ENCODE measurements at places on chromosomes 2 and 18.

GRCh38 chr2:227482638-227483340 is 10.8 kb downstream of the AGFG1 start:
- DNase-seq: peak; percentile 26

DNA sequence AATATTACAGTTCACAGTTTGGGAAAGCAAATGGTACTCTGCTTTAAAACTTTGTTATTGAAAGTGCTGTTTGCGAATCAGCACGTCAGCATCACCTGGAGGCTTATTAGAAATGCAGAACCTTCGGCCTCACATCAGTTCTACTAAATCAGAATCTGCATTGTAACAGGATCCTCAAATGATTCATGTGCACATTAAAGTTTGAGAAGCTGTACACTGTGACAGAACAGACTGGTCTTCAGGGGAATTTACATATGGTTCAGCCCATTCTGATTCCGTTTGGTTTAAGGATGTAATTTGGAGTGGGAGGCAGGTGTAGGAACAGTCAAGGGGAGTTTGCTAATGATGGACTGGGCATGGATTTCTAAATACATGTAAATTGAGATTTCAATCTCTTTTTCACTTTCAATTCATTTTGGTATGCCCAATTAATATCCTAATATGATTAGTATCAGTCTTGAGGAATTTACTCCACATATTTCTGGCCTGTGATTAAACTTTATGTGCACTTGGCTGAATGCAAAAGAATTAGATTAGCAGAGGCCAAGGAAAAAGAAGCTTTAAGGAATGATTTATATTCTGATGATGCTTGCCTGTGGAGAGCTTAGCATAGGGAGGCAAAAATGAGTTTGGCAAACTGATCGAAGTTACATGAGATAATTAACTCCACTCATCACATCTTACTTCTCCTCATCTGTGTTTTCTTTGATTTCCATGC is 248.8 kb downstream of the XIRP2 start:
- no peak for DNase-seq

GRCh38 chr18:76991021-76991688 is 141.4 kb downstream of the MBP start:
- DNase-seq: no peak

GRCh38 chr2:70732766-70733645 is 35.0 kb downstream of the ADD2 start:
- no peak for DNase-seq

DNA sequence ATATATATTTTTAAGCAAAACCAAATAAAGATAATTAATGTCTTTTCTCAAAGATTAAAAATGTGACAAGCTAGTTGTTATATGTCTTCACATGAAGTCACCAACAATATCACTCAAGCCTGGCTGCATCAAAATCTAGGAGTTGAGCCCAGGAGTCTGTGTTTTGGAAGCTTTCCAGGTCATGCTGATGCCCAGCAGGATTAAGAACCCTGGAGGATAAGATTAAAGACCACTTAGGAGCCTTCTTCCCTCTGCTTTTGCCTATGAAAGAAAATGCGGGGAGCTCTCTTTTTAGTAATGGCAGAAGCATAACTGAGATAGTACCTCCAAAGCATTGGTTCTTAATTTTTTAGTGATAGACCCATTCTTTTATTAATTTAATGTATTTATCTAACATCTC is 157.4 kb downstream of the ASXL3 start:
- DNase-seq: no peak

- no peak for DNase-seq
Observed at GRCh38 chr2:23567161-23567756, 182.3 kb downstream of the KLHL29 start.

- no peak for DNase-seq
Observed at GRCh38 chr2:240246173-240246820, 105.8 kb upstream of the OTOS start.

GRCh38 chr2:95313296-95314131 is 16.4 kb downstream of the KCNIP3 start:
- no peak for DNase-seq

DNA sequence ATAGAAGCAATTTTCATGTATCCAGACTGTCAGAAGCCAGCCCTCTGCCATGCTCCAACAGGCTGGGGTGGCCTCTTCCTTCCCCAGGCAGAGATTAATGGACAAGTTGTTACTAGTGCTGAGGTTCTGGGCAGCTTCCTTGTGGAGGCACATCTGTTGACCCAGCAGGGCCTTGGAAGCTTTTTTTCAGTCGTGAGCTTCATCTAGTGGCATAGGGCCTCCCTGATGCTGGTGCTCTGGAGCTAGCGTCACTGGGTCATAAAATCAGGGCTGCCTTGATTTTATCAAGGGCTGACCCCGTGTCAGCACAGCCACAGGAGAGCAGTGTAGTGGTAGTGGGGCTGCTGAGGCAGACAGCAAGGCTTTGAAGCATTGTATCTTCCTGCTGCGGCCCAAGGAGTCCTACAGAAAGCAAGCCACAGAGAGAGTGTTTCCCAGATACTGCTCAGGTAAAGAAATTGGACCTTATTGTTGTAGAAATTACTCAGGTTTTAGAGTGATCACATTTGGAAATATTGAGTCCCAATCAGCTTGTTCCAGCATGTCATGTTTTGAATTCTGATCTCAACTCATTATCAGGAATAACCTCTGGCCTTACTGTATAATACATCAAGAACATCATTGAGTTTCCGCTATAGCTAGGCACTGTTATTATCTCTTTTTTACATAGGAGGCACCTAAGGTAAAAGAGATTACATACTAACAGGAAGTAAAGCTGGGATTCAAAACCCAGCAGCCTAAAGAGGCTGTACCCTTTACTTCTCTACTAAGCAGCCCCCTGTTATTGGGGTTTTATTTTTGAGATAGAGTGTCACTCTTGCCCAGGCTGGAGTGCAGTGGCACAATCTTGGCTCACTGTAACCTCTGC is 92.3 kb upstream of the ALPP start:
- DNase-seq: no peak

DNA sequence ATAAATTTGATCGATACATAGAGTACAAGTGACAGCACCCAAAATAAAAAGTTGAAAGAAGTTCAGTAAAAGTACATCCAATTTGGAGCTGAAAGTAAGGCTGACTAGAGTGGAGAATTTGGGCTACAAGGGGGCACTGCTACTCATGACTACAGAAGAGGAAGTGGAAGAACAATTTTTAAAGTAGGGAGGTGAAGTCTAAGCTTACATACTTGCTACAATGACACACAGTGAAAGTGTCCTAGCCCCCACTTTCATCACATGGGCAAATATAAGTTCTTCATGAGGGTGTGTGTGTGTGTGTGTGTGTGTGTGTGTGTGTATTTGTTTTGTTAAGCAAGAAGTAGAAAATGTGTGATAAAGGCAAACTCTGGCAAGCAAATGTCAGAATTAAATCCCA is 45.7 kb downstream of the MAP3K2 start:
- DNase-seq: no peak

GRCh38 chr2:63186331-63186730 is 135.7 kb downstream of the OTX1 start:
- DNase-seq: no peak

- no peak for DNase-seq
Observed at GRCh38 chr18:75173125-75173432, 35.9 kb downstream of the PTGR3 start.

GRCh38 chr2:88826399-88826798 is 134.9 kb downstream of the RPIA start:
- DNase-seq: no peak

DNA sequence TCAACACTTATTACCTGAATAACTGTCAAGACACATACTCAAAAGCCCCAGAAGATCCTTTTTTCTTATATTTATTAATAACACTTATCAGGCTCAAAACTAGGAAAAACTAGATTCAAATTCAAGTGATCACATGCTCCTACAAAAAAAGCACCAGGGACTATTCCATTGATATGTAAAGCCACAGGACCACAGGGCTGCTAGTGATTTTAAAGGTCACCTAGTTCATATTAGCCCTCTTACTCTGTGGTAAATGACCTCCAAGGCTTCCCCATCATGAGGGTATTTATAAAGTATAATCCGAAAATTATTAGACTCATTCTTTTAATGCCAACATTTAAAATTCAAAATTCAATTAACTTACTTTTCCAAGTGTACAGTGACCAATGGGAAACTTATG is 52.5 kb downstream of the LRPPRC start:
- DNase-seq: no peak

- no peak for DNase-seq
Observed at GRCh38 chr2:46145840-46146239, 151.4 kb upstream of the EPAS1 start.

GRCh38 chr2:43057026-43057741 is 169.2 kb downstream of the ZFP36L2 start:
- DNase-seq: no peak

- no peak for DNase-seq
Observed at GRCh38 chr2:186639939-186640338, 50.1 kb downstream of the ITGAV start.

- DNase-seq: no peak
Observed at GRCh38 chr2:203823173-203823572, 44.4 kb upstream of the CTLA4 start.

- DNase-seq: peak; percentile 92
Observed at GRCh38 chr2:217899231-217900009, 103.4 kb downstream of the TNS1 start.

- DNase-seq: no peak
Observed at GRCh38 chr18:12637901-12638643, 19.8 kb downstream of the SPIRE1 start.

GRCh38 chr2:118197011-118197675 is 108.9 kb downstream of the INSIG2 start:
- peak; percentile 20 for DNase-seq

GRCh38 chr2:60351802-60352201 is 201.7 kb downstream of the BCL11A start:
- no peak for DNase-seq

DNA sequence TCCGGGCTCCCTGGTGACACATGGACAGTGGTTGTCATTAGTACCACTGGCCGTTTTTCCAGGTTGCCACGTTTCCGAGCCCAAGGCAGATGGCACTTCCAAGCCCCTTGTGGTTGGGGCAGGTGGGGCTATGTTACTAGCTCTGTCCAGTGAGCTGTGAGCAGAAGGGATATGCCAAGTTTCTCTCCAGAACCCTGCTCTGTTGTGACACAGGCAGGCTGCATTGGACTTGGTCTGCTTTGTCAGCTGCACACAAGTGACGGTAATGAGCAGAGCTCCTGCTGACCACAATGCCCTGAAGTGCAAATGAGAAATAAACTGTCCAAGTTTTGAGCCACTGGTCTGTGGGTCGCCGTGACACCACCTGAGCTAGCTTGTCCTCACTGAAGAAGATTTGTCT is 118.8 kb downstream of the GYPC start:
- DNase-seq: no peak

DNA sequence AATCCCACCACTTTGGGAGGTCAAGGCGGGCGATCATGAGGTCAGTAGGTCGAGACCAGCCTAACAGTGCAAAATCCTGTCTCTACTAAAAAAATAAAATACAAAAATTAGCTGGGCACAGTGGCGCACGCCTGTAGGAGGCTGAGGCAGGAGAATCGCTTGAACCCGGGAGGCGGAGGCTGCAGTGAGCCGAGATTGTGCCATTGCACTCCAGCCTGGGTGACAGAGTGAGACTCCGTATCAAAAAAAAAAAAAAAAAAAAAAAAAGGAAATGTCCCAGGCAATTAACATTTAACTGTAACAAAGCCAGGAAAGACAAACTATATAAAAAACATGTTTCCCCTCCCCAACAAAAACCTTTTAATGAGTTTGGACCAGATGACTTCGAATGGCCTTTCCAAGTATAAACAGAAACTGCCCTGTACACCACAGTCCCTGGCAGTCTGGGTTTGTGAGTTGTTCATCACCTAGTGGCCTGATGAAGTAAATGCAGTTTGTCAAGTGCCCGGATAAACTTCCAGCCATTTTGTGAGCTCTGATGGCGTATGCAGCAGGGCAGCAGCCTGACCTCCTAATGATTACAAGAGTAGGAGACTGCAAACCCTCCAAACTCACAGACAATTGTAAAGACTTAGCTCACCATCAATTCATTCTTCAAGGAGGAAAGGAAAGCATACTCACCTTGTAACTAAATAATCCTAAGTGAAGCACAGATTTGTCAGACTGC is 16.6 kb upstream of the PCBP1 start:
- peak; percentile 88 for DNase-seq

DNA sequence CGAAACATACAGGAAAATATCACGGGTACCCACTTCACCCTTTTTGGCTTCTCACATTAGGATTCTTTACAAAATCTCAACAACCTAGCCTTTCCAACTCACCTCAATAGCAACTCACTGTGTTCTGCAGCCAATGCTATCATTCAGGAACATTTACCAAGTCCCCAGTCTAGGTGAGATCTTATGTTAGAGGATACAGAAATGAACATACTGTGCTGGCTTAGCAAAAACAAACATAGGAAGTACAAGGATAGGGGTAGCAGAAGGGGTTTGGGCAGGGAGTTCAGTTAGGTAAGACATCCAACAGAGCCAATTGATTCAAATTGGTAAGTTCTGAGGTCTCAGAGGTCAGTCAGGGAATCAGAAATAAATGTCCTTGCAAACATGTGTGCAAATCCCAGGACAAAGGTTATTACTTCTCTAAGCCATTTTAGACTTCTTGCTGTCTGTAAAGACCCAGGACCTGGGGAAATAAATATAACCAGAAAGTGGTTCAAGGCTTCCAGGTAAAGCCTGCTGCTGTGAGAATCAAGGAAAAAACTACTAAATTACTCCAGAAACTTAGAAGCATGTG is 556.3 kb upstream of the CHAC2 start:
- DNase-seq: no peak

DNA sequence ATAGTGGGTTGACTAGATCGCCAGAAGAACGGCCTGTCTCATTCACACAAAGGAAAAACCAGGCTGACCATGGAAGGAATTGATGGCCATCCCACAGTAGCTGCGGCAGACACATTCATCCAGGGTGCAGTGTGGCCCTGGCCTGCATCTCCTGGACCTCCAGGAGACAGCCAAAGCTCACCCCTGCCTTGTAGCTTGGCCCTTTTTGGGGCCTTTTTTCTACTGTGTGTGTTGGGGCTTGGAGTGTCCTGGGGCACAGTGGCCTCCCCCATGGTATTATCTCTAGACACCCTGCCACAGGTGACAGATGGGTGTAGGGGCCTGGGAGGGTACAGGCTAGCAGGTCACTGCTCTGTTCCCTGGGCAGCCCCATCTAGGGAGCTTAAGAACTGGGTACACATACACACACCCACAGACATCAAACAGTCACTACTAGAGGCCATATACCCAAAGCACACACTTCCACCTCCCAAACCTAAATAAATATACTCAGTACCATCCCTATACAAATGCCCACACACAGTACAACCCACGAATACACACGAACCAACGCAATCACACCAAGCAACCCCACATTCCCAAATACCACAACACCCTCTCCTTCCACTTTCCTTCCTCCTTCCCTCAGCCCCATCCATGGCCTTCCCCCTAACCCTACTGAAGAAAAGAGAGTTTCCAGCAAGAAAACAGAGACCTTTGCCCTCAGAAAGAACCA is 8.6 kb downstream of the EN1 start:
- DNase-seq: no peak

- no peak for DNase-seq
Observed at GRCh38 chr2:231395188-231396057, at the start of gene B3GNT7. B3GNT7 (plus strand) TSS chr2:231395710; CDS start chr2:231395804, 94 bp downstream.

DNA sequence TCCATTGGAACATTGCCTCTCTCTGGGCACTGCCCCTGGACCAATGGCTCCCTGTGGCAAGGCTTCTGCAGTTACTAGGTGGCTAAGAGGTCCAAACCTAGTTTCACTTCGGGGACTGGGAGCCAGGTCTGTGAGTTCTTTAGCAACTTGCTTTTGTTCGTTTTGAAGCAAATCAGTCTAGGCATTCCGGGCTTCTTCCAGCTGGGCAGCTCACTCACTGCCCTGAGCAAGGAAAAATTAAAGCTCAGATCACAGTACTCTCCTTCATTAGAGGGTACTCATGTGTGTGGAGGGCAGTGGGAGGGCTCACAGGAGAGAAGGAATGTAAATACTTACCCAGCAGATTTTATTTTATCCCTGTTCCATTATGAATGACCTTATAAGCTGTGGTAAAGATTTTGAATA is 80.3 kb downstream of the SPP2 start:
- no peak for DNase-seq

Data from AG08396 (cell line).